ENCODE measurements at places on chromosomes 5 and 9.

GRCh38 chr9:100216178-100216787 is 117.2 kb downstream of the INVS start:
- no peak for DNase-seq

DNA sequence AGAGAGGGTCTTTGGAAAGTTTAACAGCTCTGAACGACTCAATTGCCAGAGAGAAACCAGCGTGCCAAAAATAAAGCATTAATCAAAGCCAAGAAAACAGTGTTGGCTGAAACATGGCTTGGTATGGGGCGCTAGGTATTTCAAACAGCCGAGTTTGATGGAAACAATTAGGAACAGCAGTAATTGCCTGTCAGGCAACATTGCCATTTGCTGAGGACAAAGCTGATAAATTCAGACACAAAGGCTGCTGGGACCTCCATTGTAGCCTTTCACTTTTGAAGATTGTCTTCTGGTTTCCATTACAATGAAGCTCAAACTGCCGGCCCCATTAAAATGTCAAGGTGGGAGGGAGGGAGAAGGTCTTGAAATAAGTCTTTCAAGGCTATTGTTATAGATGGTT is 125.4 kb upstream of the SPDL1 start:
- DNase-seq: no peak

- no peak for DNase-seq
Measured at GRCh38 chr5:144072518-144072927, 97.9 kb downstream of the YIPF5 start.

DNA sequence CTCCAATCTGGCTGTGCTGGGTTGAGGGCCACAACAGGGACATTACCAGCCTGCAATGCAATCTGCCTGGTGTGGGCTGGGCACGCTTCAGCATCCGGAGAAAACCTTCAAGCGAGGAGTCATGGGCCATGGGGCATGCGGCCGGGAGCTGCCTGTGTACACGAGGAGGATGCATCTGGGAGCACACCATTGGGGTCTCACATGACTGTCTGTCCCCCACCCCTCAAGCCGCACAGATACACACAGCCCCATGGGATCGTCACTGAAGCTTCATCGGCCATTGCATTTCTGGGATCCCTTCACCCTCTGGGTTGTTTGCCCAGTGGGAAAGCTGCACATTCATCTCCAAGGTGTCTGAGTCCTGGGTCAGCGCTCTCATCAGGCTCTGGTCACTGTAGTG is 9.9 kb downstream of the LCN1 start:
- no peak for DNase-seq

- DNase-seq: no peak
Measured at GRCh38 chr5:204001-204400, 12.7 kb downstream of the LRRC14B start.

GRCh38 chr5:53915120-53915519 is 354.7 kb downstream of the NDUFS4 start:
- DNase-seq: no peak
